ENCODE measurements at places on chromosomes 7 and 10.
A peak's percentile ranks its signal among the peaks of the same experiment; 100 is the strongest.

GRCh38 chr10:52454491-52454890 is 140.4 kb downstream of the DKK1 start:
- no peak for DNase-seq

- no peak for DNase-seq
Measured at GRCh38 chr10:35384265-35384868, 48.1 kb downstream of the CCNY start.

DNA sequence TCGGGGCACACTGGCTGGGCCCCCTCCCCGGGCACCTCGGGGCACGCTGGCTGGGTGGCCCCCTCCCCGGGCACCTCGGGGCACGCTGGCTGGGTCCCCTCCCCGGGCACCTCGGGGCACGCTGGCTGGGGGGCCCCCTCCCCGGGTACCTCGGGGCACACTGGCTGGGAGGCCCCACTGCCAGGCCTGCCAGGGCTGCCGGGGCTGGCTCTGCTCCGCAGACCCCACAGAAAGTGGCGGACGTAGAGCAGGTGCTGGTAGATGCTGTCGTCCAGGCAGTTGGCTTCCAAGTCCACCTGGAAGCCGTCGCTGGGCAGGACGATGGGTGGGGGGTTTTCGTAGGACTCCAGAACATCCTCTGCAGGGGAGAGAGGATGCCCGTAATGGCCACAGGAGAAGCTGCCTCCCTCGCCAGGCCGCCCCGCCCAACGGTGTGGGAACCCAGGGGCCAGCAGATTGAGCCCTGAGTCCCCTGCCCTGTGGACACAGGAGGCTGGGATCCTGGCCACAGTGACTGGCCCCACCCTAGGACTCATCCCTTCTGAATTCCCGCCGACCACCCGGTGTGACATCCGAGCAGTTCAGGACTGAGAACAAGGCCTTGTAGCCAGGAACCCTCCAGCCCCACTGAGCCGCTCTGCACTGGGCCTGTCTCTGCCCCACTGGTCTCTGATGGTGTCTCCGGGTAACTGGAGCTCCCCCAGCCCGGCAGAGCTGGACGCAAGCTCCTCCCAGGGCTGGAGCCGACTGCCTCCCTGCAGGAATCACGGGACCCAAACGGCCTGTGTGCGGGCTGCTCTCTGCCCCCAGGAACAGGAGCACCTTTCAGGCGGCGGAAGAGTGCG is 28.2 kb downstream of the AP5Z1 start:
- no peak for DNase-seq

- peak; percentile 20 for DNase-seq
Measured at GRCh38 chr10:124646483-124647352, 97.5 kb downstream of the FAM53B start.

GRCh38 chr7:46658281-46658680 is 737.2 kb upstream of the IGFBP3 start:
- DNase-seq = no peak

- no peak for DNase-seq
Measured at GRCh38 chr10:133123746-133124356, 36.1 kb downstream of the ADGRA1 start.

DNA sequence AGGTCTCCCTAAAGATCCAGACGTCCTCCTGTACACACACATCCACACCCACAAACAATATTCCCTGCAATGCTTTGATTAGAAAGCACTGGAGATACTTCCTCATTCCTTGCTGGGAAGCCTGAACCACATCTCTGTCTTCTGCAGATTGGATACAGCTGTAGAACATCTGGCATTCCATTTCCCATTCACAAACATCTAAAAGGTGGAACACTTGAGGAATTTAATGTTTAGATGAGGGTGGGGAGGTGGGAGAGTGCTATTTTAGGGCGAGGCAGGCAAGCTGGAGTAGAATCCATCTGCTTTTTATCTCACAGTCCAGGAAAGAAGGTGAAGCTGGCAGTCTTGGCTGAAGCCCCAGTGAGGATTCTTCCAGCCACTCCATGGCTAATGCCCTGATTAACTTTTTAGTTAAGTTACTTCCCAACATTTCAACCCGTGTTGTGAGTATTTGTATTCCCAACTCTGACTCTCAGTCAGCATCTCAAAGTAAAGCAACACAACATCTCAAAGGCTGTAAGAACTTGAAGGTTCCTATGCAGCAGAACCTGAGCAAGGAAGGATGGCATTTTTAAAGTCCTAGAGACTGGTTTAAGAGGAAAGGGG is 46.1 kb downstream of the CYTH3 start:
- DNase-seq = peak; percentile 83

- no peak for DNase-seq
Measured at GRCh38 chr10:50216894-50217293, 34.4 kb downstream of the ASAH2 start.

GRCh38 chr10:60611291-60611747 is 167.0 kb upstream of the CDK1 start:
- DNase-seq = peak; percentile 29

DNA sequence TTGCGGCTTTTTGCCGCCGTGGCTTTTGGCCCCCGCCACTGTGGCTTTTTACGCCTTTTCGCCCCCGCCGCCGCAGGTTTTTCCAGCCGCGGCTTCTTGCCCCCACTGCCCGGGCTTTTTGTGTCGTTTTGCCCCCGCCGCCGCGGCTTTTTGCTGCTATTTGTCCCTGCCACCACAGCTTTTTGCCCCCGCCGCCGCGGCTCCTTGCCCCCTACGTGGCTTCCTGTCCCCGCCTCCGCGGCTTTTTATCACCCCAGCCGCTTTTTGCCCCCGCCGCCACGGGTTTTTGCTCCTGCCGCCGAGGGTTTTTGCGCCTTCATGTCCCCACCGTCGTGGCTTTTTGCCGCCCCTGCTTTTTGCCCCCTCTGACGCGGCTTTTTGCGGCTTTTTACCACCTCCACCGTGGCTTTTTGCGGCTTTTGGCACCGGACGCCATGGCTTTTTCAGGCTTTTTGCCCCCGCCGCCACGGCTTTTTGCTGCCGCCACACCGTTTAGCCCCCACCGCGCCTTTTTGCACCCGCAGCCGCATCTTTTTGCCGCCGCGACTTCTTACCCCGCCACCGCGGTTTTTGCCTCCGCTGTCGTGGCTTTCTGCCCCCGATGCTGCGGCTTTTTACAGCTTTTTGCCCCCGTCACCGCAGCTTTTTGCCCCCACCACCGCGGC is 637.0 kb downstream of the ZNF716 start:
- no peak for DNase-seq

GRCh38 chr10:48648172-48648942 is 36.3 kb upstream of the WDFY4 start:
- no peak for DNase-seq

GRCh38 chr10:49567810-49568209 is 28.9 kb upstream of the ERCC6 start:
- DNase-seq = no peak

- DNase-seq = no peak
Measured at GRCh38 chr10:83921984-83922860, 217.1 kb upstream of the GHITM start.

DNA sequence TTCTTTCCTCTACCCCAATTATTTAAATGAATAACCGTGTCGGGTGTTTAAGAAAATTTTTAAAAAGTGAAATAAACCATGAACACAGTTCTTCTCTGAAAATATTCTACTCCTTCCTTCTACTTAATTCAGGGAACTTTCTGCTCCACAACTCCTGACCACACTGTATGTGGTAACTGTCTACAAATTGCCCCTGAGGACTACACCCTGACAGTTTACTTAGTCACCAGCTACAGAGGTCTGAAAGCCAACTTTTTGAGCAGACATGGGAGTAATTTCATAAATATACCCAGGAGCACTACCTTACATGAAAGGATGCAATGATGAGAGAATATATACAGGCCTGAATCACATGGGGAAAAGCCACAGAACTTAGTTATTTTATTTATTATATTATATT is 523.2 kb upstream of the SORCS1 start:
- DNase-seq = no peak

GRCh38 chr7:24866004-24866615 is 108.8 kb upstream of the GSDME start:
- DNase-seq = no peak

- DNase-seq = no peak
Measured at GRCh38 chr10:93680412-93681047, 21.9 kb downstream of the FRA10AC1 start.

- no peak for DNase-seq
Measured at GRCh38 chr10:114931072-114931679, 6.8 kb upstream of the TRUB1 start.

- DNase-seq = no peak
Measured at GRCh38 chr10:8070440-8070839, 16.0 kb downstream of the GATA3 start.

DNA sequence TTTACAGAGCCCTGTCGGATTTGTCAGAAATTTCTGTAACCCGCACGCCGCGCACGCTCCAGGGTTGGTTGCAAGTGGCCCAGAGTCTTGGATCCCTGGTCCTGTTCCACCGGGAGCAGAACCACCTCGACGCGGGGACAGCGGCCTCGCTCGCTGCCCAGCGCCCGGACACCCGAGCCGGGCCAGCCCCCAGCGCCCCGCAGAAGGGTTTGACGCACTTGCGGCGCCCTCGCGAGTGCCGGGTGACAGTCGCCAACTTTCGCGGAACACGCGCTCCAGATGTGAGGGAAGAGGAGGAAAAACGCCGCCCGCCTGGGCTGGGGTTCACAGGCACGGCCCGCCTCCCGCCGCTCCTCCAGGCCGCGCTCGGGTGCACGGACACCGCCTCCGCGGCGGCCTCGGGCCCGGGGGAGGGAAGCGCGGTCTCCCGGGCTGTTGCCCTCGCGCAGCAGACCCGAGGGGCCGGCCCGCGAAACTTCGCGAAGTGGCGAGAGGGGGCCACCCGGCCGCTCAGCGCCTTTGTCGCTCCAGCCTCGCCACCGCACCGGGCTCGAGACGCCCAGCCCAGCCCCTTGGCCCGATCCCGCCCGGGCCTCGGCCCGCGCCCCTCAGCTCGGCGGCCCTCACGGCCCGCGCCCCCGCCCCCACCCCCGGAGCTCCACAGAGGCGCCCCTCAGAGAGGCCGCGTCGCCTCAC is 514 bp downstream of the RNF216 start:
- DNase-seq = no peak

- no peak for DNase-seq
Measured at GRCh38 chr10:116760919-116761318, 18.6 kb upstream of the HSPA12A start.

DNA sequence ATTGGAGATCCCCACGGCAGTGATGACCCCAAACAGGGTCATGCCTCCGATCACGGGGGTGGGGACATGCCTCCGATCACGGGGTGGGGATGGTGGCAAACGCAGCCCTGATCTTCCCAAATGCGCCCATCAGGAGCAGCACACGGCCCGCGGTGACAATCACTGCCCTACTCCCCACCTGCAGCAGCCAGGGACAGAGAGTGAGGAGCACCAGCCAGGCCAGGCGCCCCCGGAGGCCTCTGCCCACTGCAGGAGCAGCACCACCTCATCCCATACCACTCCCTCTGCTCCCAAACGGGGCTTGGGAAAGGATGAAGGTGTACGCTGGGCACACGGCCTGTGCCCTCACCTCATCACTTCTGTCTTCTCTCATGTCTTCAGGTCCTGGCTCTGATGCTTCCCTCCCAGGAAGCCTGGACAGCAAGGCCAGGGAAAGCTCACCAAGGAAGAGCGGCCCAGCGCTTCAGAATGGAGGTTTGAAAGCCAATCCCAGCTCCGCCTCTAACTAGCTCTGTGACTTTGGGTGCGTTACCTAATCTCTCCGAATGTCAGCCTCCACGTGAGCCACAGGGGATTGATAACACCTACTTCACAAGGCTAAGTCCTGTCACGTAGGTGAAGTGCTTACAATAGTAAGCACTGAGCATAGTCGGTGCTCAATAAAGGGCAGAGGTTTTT is 37.1 kb downstream of the STRA8 start:
- DNase-seq = no peak

DNA sequence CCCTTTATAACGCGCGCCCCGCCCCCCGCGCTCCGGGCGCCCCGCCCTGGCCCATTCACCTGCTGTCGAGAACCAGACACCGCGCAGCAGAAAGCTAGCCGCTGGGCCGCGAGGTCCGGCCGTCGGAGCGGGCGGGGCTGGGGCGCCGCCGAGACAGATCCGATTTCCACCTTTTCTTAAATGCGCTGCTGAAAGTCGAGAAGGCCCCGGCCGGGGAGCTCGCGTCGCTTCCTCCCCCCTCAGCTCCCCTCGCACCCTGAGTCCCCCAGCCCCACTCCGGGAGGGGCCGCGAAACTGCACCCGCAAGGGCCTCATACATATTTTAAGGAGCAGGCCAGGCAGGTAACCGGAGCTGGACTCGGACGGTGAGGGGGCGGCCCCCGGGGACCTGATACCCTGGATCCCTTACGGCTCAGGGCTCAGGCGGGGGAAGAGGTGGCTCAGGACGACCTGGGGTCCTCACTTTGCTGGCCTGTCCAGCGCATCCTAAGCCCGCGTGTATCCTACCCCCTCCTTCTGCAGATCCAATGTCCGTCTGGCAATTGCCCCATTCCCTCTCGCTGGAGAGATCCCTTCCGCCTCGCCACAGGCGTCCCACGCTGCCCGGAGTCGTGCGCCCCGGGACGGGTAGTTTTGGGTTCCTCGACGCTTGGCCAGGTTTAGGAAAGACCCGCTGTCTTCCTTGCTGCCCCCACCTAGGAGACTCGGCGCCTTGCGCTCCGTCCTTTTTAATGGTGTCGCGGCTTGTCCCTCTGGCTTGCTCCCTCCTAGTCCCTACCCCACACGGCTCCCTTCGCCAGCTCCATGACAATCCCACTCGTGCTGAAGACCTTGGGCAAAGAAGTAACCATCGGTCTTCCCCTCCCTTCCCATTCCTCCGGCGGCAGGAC is 170.6 kb downstream of the UBE2H start:
- no peak for DNase-seq

DNA sequence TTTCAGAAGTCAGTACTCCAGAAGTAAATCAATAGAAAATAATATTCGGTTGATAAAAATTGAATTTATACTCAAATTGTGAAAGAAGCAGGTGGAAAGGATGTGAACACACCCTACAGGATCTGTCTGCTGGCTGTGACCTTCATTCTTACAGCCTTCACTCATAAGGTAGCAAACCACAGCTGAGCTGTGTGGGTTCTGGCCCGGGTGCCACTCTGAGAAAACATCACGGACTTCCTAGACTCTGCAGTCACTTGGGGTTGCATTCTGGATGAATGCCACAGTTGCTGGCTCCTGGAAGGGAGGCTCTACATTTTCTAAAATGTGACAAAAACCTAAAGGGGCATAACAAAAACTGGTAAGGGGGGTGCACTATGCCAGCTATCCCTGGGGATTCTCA is 36.0 kb upstream of the ABLIM1 start:
- no peak for DNase-seq

- DNase-seq = peak; percentile 90
Measured at GRCh38 chr7:13981070-13981469, 8.4 kb downstream of the ETV1 start.

GRCh38 chr7:18693406-18693805 is 197.9 kb downstream of the HDAC9 start:
- DNase-seq = peak; percentile 77

- DNase-seq = no peak
Measured at GRCh38 chr7:82318786-82319185, 124.8 kb downstream of the CACNA2D1 start.

All from fibroblast of skin of left biceps (primary cell).